Cerebellar nuclear complex (tissue), 1 donor: ENCODE measurements at places on chromosomes 12 and 14.

DNA sequence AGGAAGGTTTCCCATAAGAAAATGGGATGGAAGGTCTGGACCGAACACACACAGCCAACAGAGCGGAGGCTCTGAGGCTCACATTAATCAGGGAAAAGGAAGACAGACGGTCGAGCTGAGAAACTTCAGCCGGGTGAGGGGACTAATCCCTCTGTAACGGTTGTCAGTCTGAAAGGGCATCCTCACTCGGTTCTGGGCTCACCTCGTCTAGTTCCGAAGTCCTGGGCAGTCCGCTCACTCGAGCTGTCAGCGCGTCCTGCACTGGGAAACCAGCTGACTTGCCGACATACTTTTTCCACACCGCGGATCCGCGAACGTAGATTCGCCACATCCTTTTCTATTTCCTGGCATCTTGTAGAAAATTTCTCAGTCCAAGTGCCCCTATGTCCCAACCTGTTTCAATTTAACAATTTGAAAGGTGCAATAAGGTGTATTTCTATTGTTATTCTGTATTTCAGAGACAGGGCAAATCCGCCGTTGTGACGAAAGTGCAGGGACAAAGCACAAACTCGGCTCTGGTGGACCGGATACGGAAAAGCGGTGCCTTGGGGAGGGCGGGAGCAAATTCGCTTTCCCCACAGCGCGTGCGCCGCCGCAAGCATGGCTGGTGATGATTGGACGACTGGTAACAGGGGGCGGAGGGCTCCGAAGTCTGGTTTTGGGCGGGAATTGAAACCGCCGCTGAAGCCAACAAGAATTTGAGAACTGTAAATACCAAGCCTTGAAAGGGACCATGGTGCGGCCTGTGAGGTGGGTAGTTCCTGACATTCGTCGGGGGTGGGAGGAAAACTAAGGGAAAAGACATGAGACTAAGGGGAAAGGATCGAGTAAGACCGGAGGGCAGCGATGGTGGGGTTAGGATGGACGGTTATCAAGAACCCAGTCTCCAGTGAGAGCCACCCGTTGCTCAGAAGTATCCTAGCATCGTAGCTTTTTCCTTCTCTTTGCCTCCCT, at the start of gene RAD51AP1:
Gene RAD51AP1, plus strand, starts transcription at position 684 of the 954 bp plus-strand sequence. Its CDS starts 50 bp downstream, at position 734.
- DNase-seq, result peak; percentile 85

GRCh38 chr14:73008501-73008900, 18.4 kb downstream of the ZFYVE1 start:
- no peak for DNase-seq

DNA sequence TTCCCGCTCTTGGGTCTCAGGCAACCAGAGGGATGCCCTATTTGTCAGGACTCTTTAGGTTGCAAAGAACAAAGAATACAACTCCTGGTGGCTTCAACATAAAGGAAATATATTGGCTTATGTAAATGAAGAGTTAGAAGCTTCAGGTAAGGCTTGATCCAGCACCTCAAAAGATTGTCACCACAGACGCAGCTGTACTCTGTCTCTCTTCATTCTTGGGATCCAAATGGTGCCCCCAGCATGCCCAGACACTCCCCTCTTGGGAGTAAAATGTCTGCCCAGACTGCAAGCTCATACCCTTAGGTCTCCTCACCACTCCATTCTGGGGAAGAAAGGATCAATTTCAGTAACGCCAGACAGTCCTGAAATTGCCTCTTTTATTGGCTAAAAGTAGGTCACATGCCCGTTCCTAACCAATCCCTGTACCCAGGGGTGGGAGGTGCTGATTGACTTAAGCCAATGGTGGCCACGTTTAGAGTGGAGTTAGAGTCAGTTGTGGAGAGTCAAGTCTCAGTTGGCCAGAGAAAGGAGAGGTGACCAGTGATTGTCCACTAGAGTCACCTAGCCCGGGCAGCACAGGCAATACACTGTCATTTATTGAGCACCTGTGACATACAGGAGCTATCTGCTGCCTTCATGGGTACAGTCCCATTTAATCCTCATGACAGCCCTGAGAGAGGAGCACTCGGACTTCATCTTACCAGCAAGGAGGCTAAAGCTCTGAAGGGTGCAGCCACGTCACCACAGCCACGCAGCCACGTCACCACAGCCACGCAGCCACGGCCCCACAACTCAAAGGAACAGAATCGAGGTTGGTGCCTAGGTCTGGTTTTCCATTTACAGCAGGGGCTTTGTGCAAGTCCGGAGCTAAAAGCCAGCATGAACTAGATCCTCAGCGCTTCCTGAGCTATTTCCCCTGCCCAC, 19.7 kb upstream of the BEGAIN start:
- DNase-seq, result no peak

DNA sequence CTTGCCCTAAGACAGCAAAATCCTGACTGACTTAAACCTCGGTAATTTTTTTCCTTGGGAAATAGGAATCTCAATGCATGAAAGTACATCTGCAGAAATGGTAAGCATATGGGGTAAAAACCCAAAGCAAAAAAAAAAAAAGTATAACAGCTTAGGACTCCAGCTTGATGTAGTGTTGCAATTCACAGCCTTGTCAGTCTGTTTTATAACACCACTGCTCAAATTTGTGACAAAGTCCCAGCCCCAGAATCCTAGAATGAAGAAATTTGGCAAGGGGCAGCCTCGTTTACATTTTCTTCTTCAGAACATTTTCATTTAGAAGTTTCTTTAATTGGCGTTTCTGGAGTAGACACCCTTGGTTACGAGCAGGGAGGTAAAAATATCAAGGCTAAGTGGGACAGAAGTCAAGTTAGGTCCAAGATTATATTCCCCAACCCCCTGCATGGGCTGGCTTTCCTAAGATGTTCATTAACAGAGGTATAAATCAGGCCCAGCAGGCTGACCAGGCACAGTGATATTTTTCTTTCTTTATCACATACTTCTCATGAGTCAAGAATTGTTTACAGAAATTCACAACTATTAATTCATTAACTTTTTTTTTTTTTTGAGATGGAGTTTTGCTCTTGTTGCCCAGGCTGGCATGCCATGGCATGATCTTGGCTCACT, 424.0 kb downstream of the RMST start:
- DNase-seq, result no peak

DNA sequence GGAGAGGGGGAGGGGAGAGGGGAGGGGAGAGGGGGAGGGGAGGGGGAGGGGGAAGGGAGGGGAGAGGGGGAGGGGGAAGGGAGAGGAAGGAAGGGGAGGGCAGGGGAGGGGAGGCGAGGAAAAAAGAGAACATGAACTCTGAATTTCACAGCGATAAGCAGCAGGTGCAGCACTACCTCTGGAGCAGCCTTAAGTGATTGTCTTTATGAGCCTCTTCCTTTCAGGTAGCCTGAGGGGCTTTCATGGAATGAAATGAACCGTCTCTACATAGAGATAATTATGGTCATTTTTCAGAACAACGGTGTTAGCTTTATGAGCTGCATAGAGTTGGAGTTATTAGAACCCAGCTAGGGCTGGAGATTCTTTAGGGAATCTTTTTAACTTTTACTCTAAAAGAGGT, 18.1 kb upstream of the PTCSC3 start:
- DNase-seq, result no peak

- DNase-seq, result no peak
Observed at GRCh38 chr12:122969676-122970075, 3.4 kb upstream of the ABCB9 start.
